ENCODE measurements at places on chromosomes 3 and 15. TPM values are rescaled to one million over a fixed set of nuclear protein-coding genes. Genes with fewer than 3 reads are reported as not detected.

- DNase-seq = no peak
These were observed 702.2 kb downstream of the NLGN1 start for GRCh38 chr3:174099724-174100123.

DNA sequence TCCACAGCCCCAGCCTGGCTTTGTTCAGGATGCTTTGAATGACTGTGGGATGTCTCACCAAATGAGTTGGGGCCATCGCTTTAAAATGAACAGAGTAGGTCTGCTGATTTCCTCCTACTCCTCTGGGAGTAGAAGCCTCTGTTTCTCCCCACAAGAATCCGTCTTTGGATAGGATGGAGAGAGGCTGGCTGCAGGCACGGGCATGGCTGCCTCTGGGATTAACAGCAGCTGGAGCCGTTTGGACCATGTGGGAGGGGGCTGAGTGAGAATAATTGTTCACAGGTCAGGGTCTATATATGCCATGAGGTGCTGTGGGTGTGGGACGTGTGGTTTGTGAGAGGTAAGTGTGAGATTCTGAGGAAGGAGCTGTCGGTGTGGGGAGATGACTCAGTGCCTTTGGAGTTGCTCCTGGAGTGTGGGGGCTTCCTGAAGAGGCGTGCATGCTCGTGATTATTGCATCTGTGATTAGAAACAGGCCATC is 48.0 kb upstream of the APEH start:
- DNase-seq = no peak

The XYLB gene
- total RNA-seq = 1.4 TPM

The P2RY12 gene
- not detected for total RNA-seq

The ALS2CL gene
- total RNA-seq = 5.4 TPM
